ENCODE measurements at places on chromosomes 7 and 10.

DNA sequence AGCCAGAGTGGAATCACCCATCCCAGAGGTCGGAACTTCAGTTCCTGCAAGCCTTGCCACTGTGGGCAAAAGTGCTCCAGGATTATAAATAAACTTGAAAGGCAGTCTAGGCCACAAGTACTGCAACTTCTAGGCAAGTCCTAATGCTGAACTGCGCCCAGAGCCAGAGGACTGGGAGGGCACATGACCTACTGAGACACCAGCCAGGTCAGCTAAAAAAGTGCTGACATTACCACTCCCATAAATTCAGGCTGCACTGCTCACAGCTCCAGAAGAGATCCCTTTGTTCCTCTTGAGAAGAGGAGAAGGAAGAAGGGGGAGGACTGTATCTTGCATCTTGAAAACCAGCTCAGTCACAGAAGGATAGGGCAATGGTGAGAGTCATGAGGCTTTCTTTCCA is 1084.1 kb upstream of the PHF14 start:
- DNase-seq: no peak

DNA sequence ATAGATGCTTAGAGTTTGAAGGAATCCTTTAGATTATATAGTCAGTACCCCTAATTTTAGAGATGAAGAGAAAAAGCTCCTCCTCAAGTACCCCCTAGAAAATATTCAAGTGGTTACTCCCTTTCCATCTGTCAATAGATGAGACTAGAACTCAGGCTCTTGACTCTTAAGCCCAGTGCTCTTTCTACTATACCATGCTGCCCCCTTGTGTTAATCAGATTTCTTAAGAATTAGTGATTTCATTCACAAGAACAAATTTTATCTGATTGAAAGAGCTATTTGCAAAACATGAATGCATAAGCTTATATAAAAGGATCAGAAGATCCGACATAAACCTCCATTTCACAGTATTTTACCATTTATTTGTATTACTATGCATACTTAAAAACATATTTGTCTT is 179.3 kb downstream of the TFEC start:
- DNase-seq: no peak

- no peak for DNase-seq
Measured at GRCh38 chr10:95785942-95786669, 30.1 kb downstream of the ENTPD1 start.

DNA sequence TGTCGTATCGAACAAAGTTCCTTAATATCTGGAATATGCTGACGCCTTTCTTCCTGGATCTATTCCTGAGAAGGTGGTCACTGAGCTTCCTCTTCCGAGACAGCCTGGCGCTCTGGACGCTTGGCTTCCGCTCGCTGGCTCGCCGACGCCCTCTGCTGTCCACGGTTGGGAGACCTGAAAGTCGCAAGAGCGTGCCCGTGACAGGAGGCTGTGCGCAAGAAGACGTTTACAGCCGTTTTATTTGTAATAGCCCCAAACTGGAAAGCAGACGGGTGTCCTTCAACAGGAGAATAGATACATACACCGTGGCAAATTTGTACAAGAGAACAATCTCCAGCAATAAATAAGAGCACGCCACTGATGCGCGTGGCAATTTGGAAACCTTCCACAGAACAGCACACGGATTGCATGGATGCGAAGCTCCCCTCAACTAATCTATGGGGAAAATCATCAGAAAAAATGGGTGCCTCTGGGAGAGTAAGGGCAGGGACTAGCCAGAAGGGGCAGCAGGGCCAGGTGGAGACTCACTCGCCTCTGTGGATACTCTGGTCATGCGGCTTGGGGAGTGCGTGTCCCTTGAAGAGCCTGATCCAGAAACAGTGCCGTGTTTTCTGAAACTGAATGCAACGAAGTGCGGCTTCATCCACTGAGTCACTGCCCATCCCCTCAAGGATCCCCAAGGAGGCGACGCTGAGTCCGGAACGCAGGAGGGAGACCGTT is 41.5 kb upstream of the BNIP3 start:
- DNase-seq: peak; percentile 65

- DNase-seq: no peak
Measured at GRCh38 chr10:79454259-79454658, 8.8 kb upstream of the ZCCHC24 start.

GRCh38 chr7:22671177-22671879 is 55.7 kb upstream of the IL6 start:
- DNase-seq: no peak

- DNase-seq: no peak
Measured at GRCh38 chr10:5573319-5573950, 48.7 kb downstream of the CALML3 start.

- no peak for DNase-seq
Measured at GRCh38 chr7:55537458-55537990, 34.8 kb downstream of the VOPP1 start.

- no peak for DNase-seq
Measured at GRCh38 chr10:36515319-36515718, 610.1 kb upstream of the ANKRD30A start.

DNA sequence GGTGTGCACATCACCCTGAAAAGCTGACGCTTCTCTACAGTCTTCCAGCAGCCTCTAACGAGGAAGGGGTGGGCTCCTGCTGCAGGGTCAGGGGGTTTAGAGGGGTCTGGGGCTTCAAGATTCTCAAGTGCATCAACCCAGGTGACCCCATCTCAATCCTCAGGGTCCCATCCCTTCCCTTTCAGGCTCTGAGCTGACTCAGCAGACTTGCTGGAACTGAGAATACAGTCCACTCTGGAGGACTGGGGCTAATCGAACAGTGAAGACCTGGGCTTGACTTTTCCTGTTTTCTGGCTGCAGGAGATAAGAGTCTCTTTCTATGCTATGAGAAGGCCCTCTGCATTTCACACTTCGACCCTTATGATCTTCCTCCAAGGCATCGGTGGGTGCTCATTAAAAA is 22.3 kb upstream of the NPTX2 start:
- DNase-seq: no peak

DNA sequence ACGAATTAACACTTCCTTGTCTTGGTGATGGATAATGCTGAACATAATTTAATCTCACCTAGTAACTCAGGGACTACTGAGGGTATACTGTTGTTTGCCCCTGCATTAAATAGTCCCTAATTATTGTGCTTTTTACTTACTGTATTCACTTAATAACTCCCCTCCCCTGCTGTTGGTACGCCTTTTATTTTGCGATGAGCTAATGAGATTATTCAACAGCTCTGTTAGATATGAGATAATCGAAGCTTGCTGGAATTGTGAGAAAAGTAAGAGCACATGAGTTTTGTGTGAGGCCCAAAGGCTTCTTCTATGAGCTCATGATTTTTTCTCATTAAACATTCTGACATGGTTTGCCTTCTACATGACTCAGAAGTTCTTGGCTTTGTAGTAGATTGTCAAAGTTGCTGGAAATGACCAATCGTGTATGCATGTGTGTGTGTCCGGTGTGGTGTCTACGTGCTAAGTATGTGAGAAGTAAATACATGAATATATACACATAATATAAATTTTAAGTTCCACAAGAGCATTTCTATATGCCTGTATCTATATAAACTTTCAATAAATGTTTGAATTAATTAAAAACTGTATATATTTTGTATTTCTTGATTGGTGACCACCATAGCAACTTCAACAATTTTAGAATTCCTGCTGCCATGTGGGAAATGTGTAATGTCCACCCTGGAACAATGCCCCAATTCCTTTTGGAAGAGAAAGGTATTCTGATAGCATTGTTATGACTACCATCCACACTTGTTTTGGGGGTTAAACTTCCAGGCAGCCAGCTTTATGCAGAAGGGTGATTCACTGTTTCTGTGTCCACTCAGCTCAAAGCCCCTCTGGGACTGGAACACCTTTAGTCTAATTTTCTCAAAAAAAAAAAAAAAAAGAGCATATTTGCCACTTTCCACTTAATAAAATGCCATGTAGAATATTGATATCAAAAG is 106.2 kb downstream of the SAMD9 start:
- no peak for DNase-seq

DNA sequence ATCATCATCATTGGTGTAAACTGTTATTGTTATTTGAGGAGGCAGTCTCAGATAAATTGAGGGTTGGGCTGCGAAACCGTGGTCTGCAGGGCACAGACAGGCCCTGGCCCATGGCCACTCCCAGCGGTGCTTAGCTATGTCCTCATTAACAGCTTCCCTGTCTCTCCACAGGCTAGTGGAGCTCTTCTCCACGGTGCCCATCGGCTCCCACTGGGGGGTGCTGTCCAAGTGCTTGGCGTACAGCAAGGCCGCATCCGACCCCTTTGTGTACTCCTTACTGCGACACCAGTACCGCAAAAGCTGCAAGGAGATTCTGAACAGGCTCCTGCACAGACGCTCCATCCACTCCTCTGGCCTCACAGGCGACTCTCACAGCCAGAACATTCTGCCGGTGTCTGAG is 21.6 kb downstream of the GPR26 start:
- no peak for DNase-seq

GRCh38 chr10:59944339-59944935 is 38.1 kb upstream of the CCDC6 start:
- DNase-seq: no peak

GRCh38 chr10:86411281-86411841 is 44.8 kb upstream of the GRID1 start:
- no peak for DNase-seq

GRCh38 chr10:32207544-32207943 is 139.4 kb downstream of the EPC1 start:
- DNase-seq: peak; percentile 13

- DNase-seq: no peak
Measured at GRCh38 chr10:96700374-96701099, 19.8 kb downstream of the PIK3AP1 start.

DNA sequence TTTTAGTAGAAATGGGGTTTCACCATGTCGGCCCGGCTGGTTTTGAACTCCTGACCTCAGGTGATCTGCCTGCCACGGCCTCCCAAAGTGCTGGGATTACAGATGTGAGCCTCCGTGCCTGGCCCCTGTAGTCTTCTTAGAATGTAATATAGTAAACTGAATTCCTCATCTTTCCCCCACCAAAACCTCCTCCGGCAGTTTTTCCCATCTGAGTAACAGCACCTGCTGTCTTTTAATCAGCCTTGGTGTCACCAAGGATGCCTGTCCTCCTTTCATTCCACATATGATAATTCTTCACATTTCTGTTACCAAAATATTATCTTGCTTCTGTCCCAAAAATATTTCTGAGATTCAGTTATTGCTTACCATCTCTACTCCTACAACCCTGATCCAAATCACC is 80.2 kb downstream of the ZEB1 start:
- no peak for DNase-seq

- no peak for DNase-seq
Measured at GRCh38 chr10:29112827-29113615, 175.8 kb upstream of the LYZL1 start.

DNA sequence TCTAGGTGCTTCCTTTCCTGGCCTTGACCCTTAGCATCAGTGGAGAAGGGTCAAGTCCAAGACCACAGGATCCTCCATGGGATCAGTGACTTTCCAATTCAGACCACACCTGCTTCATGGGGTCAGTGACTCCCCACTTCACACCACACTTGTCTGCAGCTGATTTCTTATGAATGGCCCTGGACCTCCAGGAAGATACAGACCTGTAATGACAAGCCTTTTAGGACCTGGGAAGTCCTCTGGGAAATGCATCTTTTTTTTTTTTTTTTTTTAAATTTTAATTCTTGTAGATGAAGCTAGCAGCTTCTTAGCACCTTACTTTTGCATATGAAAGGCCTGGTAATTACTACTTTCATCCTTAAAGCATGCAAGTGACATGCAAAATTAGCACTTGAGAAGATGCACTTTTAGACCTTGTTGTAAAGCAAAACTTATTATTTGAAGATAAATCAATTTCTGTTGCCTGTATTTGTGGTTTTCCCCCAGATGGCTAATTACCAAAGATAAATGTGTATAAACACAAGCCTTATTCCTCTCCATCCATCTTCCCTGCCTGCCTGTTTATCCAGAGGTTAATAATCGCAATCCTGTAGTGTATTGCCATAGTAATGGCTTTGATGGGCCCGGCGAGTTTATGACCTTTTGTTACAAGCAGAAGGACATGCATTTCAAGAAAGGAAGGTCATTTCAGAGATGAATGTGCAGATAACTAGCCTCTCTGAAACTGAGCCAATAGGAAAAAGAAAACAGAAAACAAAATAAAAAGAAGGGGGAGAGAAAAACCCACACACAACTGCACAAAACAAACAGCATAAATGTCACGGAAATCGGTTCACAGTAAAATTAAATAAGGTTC is 1018.7 kb downstream of the TYW1 start:
- DNase-seq: no peak

GRCh38 chr10:77229704-77230103 is 407.9 kb downstream of the KCNMA1 start:
- DNase-seq: no peak

DNA sequence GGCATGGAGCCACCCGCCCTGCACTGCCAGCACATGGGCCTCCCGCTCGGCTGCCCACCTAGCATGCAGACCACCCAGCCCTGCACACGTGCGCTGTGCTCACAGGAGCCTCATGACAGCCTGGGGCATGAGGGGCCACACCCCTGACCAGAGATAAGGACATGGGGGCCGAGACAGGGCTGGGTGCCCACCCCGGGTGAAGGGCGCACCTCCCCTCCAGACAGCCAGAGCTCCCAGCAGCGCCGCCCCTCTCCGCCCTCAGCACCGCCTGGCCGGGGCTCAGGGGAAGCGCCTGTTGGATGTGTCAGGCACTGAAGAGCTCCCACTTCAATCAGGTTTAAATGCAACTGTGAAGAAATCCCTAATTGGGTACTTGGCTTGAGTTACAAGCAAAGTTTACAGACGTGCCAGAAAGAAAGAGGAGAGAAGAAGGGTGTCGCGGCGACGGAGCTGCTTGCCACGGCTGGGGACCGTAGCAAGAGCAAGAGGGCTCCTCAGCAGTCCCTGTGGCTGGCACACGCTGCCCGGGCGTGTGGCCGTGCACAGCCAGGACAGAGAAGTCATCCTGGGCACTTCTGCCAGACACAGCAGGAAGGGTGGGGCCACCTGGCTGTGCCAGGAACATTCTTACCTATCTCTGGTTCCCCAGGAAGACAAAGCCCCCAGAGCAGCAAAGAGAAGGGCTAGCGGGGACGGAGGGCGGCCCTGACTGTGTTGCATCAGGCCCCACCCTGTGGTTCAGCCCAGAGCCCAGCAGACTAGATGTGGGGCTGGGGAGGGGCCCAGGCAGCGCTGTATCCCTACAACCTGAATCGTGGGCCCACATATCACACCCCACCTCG is 247.4 kb downstream of the ELFN1 start:
- no peak for DNase-seq

- no peak for DNase-seq
Measured at GRCh38 chr10:114180937-114181336, 1.8 kb downstream of the TDRD1 start.

DNA sequence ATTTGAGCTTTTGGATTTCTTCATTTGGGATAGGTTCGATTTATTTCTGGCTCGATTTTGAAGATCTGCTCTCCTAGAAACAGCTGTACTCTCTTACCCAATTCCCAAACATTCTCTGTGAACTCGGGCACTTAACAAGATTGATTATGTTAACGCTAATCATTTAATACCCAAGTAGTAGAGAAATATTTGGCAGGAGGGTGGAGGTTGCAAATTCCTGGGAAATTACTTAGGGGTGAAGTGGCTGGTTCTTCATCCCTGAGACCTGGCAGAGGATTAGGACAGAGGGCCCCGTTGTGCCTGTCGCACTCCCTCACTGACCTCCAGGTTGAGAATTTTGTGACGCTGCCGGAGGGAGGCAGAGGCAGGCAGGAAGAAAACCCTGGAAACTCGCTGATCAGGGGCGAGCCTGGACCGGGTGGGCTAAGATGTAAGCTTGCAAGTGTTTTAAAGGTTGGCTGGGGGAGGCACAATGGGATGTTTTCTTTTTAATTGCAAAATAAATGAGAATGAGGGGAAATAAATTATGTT is 182.6 kb downstream of the TCF7L2 start:
- DNase-seq: no peak
